ENCODE measurements at places on chromosomes 1 and 21. TPM values are rescaled to one million over a fixed set of nuclear protein-coding genes. Genes with fewer than 3 reads are reported as not detected.

C8A gene
- polyA plus RNA-seq, result 363 TPM

OR10J1 gene
- polyA plus RNA-seq, result not detected

SLC25A34 gene
- 3.1 TPM for polyA plus RNA-seq

TNFRSF1B gene
- 7.2 TPM for polyA plus RNA-seq

DNA sequence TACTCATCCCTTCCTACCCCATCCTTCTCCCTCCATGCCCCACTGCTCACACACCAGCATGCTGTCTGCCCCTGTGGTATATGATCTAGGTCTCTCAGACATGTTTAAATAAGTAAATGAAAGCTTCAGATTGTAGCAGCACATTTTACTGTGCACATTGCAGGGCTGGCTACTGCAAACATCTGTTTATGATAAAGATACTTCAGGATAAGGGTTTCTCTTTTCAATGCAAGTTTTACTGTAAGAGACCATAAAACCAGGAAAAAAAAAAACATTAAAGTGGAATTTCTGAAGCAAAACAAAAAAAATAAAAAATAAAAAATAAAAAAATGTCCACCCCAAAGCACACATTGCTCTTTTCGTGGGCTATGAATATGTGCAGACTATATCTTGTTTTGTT, 184.4 kb downstream of the USH2A start:
- H3K4me1 ChIP-seq, result no peaks in the 10 kb centered on the region
- H3K27me3 ChIP-seq, result no peaks in the 10 kb centered on the region
- no peak for DNase-seq
- H3K36me3 ChIP-seq, result no peaks in the 10 kb centered on the region

DNA sequence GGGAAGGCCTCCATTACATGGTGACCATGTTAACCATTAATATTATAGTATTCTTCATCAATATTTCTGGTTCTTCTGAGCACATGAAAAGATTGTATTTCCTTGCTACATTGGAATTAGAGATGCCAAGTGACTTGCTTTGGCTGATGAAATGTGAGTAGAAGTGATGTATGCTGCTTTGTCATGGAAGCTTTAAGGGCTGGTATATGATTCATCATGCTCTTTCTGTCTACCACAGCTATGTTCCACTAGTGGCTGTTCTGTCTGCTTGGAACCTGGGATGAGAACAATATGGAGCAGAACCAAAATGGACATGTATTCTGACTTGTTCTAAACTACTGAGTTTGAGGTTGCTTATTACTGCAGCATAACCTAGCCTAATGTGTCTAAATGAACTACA, 163.3 kb downstream of the TM2D1 start:
- H3K27ac ChIP-seq, result no peak overlapping the region
- no peaks in the 10 kb centered on the region for H3K27me3 ChIP-seq
- no peaks in the 10 kb centered on the region for H3K36me3 ChIP-seq
- H3K4me3 ChIP-seq, result no peak overlapping the region
- H3K4me1 ChIP-seq, result no peaks in the 10 kb centered on the region
- DNase-seq, result no peak

DNA sequence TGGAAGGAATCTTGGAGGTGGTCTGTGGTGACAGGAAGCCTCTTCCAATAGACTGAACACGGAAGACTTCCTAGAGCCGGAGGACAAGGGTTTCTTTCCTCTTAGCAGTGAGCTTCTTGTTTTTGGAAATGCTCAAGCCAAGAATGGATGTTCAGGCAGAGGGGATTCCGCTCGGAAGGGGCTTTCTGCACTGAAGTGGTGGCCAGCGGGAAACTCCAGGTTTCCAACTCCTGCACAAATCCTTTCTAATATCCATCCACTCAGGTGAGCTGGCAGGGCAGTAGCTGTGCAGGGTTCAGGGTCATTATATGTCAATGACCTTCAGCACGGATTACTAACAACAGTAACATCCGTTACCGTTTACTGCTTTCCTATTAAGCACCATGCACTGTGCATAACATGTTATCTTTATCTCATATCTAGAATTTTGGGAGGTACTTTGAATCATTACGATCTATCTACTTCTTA, 573 bp upstream of the CPT2 start:
- DNase-seq, result no peak
- H3K27me3 ChIP-seq, result no peaks in the 10 kb centered on the region
- peak overlapping the region; percentile 99 for H3K27ac ChIP-seq
- peaks cover 9% of the 10 kb centered on the region for H3K4me1 ChIP-seq

GRCh38 chr1:214793708-214794107, 190.7 kb downstream of the CENPF start:
- no peak overlapping the region for H3K27ac ChIP-seq
- H3K4me1 ChIP-seq, result no peaks in the 10 kb centered on the region
- H3K4me3 ChIP-seq, result no peak overlapping the region
- no peaks in the 10 kb centered on the region for H3K27me3 ChIP-seq
- H3K36me3 ChIP-seq, result no peaks in the 10 kb centered on the region
- no peak for DNase-seq

DNA sequence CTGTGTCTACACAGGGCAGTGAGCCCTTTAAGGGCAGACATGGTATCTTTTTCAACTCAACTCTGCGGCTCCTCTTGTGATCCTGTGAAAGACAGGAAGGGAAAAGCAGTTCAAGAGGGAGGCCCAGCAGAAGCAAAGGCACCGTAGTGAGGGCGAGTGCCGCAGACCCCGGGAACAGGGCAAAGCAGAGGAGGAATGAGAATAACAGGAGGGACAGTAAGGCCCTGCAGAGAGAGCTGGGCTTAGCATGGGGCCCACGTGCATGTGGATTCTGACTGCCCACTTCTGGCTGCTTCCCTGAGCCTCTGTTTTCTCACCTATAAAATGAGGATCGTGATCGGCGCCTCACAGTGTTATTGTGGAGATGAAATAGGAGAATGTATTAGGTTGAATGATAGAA, 409.3 kb downstream of the PTPRU start:
- no peaks in the 10 kb centered on the region for H3K27me3 ChIP-seq
- DNase-seq, result peak; percentile 9
- H3K27ac ChIP-seq, result no peak overlapping the region
- no peak overlapping the region for H3K4me3 ChIP-seq
- H3K36me3 ChIP-seq, result no peaks in the 10 kb centered on the region

DNA sequence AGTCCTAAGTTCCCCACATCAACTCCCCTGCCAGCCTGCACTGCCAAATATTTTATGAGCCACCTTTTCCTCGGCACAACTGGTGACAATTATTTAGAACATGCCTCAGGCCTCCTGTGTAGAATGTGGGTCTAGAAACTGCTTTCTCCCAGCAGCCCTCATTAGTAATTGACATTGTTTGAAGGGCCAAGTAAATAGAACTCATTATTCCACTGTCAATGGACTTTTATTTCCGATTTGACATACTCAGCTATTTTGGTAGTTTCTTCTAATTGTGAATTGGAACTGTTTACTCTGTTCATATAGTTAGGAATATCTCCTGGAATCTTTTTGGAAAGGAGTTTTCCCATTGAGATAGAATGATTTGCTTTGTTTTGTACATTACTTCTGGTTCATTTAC, 168.8 kb upstream of the L1TD1 start:
- H3K4me1 ChIP-seq, result no peaks in the 10 kb centered on the region
- peaks cover 8% of the 10 kb centered on the region for H3K36me3 ChIP-seq
- H3K4me3 ChIP-seq, result no peak overlapping the region

GRCh38 chr1:19710825-19711611, 46.3 kb downstream of the HTR6 start:
- DNase-seq, result no peak
- no peak overlapping the region for H3K27ac ChIP-seq
- no peaks in the 10 kb centered on the region for H3K4me1 ChIP-seq
- no peaks in the 10 kb centered on the region for H3K27me3 ChIP-seq
- no peak overlapping the region for H3K4me3 ChIP-seq

DNA sequence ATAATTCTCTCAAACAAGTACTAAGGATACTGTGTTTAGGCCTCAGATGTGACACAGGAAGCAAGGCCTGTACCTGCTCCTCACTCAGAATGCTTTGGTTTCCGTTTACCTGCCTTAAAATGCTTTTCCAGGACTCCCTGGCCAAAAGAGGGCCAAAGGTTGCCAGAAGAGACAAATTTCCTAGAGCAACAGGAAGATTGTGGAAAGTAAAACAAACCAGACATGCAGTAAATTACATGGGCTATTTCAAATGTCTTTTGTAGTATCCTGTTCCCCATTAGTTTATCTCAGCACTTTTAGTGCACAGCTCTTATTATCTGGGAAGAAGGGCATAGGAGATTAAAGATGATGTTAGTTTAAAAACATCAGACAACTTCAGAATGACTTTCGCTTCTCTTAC, 280.0 kb downstream of the NFIA start:
- no peak for DNase-seq
- H3K4me3 ChIP-seq, result no peak overlapping the region
- peaks cover 6% of the 10 kb centered on the region for H3K4me1 ChIP-seq

DNA sequence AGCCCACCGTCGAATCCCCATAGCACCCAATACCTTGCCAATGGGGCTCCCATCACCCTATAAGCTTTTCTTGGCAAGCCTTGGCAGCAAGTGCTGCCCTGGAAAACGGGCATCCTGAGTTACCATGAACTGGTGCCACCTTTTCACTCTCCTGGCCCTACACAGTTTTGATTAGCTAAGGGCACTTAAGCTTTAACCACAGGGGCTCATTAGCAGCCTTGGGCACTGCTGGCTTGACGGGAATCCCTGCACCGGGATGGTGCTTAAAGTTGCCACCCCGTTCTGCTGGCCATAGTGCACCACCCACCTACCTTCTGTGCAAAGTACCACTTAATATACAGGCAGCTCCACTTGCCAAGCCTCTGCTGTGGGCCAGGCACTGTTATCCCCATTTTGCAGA, 13.7 kb downstream of the PARS2 start:
- DNase-seq, result no peak
- H3K36me3 ChIP-seq, result no peaks in the 10 kb centered on the region
- H3K4me1 ChIP-seq, result no peaks in the 10 kb centered on the region
- H3K27ac ChIP-seq, result no peak overlapping the region
- no peak overlapping the region for H3K4me3 ChIP-seq

- no peak overlapping the region for H3K4me3 ChIP-seq
- DNase-seq, result no peak
- no peaks in the 10 kb centered on the region for H3K4me1 ChIP-seq
- H3K27me3 ChIP-seq, result no peaks in the 10 kb centered on the region
Observed at GRCh38 chr1:159122005-159122621, 45.5 kb upstream of the AIM2 start.

Data from liver (tissue), 10 donors.